ENCODE measurements at places on chromosomes 5 and 9.

GRCh38 chr9:136773386-136774044 is 9.2 kb upstream of the LCN15 start:
- no peak for DNase-seq

- DNase-seq, result no peak
Measured at GRCh38 chr5:57036761-57037160, 84.8 kb upstream of the MIER3 start.

DNA sequence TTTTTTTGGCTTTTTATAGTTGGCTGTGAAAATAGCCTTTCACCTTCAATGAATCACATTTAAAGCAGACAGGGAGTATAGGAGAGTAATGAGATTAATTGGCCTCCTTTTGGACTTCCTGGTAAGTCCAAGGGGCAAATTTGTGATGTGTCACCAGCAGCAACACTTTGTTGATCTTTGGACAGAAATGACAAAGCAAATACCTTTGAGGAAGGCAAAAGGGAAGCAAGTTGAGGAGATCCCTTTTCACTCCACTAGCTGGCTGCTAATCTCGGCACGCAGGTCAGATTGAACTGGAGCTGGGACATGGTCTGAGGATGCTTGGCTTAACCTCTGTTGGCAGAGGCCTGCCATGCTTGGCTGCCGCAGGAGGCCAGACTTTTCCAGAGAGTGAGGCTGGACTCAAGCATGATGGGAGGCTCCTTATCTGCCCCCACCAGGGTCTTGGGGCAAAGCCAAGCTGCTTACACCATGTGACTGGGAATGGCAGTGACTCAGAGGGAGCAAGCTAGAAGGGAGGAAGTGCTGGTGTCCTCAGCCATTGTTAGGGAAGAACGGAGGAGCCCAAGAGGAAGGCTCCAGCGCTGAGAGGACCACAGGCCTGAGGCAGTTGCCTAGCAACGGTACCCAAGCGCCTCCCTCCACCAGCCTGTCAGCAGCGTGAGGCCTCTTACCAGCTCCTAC is 174.5 kb upstream of the MAP1B start:
- no peak for DNase-seq

DNA sequence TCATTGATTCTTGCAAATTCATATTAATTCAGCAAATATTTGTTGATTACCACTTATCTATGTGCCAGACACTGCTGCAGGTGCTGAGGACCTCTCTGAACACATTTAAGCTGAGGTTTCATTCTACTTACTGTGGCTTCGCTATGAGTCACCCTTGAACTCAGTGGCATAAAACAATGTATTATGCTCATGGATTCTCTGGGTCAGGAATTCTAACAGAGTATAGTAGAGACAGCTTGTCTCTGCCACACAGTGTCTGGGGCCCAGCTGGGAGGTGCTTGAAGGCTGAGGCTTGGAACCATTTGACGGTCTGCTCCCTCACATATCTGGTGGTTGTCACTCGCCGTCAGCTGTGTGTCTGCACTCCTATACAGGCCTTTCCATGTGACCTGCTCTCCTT is 124.3 kb upstream of the NR3C1 start:
- DNase-seq, result no peak

- DNase-seq, result no peak
Measured at GRCh38 chr9:85479305-85479704, 262.4 kb downstream of the AGTPBP1 start.

All from activated effector memory CD4-positive, alpha-beta T cell treated with anti-CD3 and anti-CD28 coated beads, Interleukin-2, amount 50 U/mL, for 16 hours (primary cell).